ENCODE measurements at places on chromosomes 7 and 10.

- DNase-seq = no peak
These were observed 35.6 kb downstream of the C10orf90 start for GRCh38 chr10:126634911-126635310.

DNA sequence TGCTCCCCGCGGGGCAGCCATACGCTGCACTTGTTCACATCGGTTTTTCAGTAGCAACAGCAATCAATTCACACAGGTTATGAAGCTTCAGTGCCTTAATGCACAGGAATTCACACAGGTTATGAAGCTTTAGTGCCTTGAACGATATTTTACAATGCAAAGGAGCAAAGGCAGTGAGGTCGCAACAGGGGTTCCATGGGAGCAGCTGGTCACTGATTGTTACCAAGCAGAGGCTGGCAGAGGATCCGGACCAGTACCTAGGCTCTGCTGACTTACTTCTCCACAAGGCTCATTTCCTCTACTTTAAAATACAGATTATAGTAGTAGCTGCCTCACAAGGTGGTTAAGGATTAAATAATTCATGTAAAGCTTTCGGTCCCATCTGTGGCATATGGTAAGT lies 95.2 kb upstream of the ODAD2 start:
- no peak for DNase-seq

- no peak for DNase-seq
These were observed 77.2 kb downstream of the CDCA7L start for GRCh38 chr7:21868576-21868850.

GRCh38 chr10:7836571-7836970 lies 18.3 kb downstream of the TAF3 start:
- no peak for DNase-seq

DNA sequence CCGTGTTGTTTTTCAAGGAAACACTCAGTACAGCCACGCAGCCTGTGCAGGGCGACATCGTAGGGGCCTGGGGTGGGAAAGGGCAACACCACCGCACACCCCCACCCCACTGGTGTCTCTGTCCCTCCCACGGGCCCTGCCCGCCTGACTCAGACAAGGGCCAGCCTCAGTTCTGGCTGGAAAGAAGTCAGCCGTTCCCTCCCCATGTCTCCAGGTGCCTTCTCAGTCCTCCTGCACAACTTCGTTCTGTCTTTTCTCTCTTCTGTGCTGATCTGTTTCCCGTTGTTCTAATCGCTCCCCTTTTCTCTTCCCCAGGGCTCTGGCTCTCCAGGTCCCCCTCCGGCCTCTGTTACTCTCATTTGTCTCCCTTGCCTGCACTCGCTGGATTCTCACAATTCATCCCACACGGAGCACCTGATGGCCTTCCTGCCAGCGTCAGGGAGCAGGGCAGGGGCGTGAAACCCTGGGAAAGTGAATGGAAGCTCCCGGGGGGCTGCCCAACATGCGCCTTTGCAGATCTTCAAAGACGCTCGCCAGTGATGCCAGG lies 97.7 kb downstream of the WDR37 start:
- no peak for DNase-seq

DNA sequence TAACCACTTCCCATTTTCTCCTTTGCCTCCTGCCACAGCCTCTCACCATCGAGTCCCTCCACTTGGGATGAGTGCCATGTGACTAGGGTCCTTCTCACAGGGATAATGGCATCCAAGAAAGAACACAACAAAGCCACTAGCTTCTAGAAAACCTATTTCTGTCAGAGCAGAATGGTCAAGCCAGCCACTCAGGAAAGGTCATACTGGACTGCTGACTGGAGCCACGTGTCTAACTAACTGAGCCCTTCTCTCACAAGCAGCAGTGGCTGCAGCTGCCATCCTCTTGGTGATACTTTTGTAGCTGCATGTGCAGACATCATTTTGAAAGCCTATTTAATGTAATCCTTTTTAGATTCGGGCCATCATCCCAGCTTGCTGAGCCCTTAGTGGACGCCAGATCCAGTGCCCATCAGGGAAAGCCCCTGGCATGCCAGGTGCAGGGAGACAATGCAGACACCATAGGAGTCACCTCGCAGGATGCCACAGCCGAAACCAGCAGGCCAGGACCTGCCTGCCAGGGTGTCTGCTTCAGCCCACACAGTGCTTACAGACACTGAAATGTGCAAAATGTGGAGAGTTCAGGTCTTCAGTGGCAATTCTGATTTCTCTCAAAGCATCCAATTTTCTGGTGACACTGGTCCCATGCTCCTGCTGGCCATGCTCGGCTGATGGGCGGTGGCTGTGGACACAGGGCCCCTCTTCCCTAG lies 98.3 kb upstream of the DDC start:
- DNase-seq = no peak

- DNase-seq = no peak
These were observed 102.9 kb downstream of the TAX1BP1 start for GRCh38 chr7:27842851-27843250.

DNA sequence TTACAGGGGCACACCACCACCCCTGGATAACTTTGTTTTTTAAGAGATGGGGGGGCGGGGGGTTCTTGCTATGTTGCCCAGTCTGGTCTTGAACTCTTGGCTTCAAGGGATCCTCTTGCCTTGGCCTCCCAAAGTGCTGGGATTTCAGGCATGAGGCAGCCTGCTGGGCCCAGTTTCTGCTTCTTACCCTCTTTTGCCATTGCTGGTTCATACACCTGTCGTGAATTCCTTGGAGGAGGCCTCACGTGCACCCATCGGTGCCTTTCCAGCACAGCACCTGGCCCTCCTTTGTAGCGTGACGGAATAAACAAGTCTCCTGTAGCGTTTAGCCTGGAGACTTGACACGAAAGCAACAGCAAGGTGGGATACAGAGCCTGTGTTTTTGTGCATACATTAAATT lies 75.5 kb downstream of the CARD11 start:
- no peak for DNase-seq

DNA sequence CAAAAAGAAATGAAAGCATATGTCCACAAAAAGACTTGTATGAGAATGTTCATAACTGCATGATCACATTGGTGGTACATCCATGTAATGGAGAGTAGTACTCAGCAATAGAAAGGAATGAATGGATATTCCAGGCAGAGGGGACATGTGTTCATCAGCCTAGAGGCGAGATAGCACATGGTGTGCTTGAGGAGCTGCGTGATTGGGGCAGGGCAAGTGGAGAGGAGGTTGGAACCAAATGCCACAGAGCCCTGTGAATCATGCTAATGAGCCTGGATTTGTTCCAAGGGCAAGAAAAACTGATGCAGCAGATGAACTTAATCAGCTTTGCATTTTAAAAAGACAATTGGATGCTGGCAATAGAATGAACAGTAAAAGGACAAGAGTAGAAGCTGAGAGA lies 73.3 kb downstream of the C10orf90 start:
- no peak for DNase-seq

DNA sequence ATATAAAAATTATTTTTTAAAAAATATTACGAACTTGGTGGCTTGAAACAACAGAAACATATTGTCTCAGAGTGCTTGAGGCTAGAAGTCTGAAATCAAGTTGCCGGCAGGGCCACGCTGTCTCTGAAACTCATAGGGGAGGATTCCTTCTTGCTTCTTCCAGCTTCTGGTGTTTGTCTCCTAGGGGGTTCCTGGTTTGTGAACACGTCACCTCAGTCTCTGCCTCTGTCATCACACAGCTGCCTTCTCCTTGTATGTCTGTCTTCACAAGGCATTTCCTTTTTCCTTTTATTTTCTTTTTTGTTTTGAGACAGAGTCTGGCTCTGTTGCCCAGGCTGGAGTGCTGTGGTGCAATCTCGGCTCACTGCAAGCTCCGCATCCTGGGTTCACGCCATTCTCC lies 12.7 kb upstream of the SNX8 start:
- DNase-seq = no peak

GRCh38 chr10:71838264-71839211 lies 12.5 kb downstream of the PSAP start:
- DNase-seq = no peak

DNA sequence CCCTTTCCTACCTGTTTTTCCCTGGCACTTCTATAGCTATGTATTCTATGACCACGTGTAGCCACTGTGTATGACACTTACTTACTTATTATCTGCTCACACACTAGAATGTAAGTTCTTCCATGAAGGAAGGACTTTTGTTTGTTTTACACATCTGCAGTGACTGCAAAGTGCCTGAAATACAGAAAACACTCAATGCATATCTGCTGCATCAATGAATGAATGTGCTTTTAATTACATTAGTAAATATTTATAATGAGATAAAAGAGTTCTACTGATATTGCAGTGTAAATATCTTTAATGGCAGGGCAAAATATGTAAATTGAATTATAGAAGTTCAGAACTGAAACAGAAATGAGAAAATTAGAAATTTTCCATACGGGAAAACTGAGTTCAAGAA lies 43.5 kb upstream of the CDC14C start:
- DNase-seq = no peak

GRCh38 chr10:110273474-110273873 lies 31.2 kb downstream of the SMNDC1 start:
- DNase-seq = no peak

- no peak for DNase-seq
These were observed 2.0 kb downstream of the MRPL43 start for GRCh38 chr10:100985336-100985735.

- DNase-seq = no peak
These were observed 11.6 kb downstream of the RPS24 start for GRCh38 chr10:78045237-78045636.

DNA sequence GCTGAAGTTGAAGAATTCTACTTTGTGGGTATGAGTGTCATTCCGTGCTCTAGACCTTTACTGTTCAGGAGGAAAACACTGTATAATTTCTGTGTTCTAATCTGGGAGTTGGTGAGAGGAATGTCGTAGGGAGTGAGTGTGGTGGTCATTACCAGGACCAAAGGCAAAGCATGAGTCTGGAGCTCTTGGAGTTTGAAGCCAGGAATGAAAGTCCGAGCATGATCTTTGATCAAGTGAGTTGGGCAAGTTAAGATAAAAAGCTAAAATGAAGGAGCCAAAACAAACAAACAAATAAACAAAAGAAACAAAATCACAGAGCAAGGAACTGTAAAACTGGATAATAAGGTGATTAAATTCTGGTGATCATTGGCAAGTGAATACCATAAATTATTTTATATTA lies 161.4 kb downstream of the AGMO start:
- DNase-seq = no peak

DNA sequence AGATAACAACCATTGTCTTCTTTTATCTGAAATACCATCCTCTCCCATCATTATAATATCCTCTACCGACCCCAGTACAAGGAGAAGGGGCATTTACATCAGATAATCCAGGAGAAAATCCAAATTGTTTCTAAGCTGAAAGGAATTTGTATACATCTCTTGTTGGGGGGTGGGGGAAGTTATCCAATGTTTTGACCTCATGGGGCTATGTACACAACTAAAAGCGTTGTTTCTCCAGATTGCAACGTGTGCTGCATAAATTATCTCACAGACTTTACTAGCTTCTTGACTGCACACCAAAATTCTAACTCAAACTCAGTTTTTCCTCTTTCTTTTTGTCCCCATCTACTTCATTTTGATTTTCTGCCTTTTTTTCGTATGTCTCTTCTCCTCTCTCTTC lies 156.7 kb downstream of the TWIST1 start:
- no peak for DNase-seq

GRCh38 chr10:90888387-90888786 lies 16.6 kb downstream of the RPP30 start:
- DNase-seq = no peak

DNA sequence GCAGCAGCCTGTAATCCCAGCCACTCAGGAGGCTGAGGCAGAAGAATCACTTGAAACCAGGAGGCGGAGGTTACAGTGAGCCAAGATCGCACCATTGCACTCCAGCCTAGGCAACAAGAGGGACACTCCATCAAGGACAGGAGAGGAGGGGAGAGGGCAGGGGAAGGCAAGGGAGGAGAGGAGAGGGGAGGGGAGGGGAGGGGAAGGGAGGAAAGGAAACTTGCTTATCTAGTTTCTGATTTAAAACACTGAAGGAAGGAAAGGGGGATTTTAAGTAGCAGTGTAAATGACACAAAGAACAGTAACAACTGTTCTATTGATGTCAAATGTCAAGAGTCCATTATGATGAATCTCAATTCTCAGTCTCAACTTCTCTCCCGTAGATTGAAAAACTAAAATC lies 43.7 kb downstream of the SRPK2 start:
- DNase-seq = no peak

GRCh38 chr7:19988860-19989259 lies 215.4 kb upstream of the TMEM196 start:
- DNase-seq = no peak

DNA sequence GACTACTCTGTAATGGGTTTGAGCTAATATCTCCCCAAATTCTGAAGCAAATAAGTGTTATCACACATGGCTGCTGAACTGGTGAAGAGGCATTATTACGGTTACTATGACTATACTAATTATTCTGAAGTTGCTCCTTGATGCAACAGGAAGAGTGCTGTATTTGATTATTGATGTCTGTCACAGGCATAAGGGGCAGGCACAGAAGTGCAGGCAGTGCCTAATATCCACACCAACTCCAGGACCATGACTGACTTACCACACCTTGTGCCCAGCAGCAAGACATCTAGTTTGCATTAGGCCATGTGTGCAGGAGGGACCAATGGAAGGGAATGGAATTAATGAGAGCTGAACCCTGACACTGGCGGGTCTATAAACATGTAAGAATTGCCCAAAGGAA lies 62.7 kb downstream of the AMPH start:
- no peak for DNase-seq

- DNase-seq = no peak
These were observed 8.4 kb upstream of the LYZL2 start for GRCh38 chr10:30637881-30638467.

DNA sequence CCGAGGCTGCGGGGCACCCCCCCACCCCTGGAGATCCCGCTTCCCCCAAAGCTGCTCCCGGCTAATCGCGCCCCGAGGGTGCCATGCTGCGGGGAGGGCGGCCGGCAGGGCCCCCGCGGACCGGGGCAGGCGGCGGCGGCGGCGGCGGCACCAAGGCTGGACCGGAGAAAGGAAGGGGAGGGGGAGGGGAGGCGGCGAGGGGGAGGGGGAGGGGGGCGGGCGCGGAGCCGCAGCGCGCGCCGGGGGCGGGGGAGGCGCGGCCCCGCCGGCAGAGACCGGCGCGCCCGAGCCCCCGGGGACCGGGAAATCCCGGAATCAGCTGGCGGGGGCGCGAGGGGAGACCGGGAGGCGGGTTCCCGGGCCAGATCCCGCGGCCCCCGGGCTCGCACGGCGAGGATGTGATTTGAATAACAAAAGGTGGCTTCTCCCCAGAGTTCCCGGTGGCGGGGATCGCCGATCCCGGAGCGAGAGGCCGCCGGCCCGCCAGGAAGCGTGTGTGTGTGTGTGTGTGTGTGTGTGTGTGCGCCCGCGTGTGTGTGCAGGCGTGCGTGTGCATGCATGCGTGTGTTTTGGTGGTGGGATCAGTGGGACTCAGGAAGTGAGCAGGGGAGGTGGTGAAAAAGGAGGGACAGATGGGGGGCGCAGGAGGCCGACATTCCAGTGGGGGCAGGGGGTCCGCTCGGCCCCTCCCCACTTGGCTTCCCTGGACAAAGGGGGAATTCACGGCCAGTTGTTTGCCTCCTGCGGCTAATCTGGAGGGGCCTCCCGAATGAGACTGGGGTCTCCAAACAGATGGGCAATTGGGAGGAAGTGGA lies 99.5 kb downstream of the HIP1 start:
- no peak for DNase-seq

GRCh38 chr10:79084012-79084971 lies 15.5 kb downstream of the ZMIZ1 start:
- DNase-seq = no peak

- DNase-seq = no peak
These were observed 197.8 kb upstream of the IMMP2L start for GRCh38 chr7:111760043-111760442.

All from stimulated activated CD8-positive, alpha-beta memory T cell treated with anti-CD3 and anti-CD28 coated beads, Interleukin-4, amount 100 ng/mL, for 1 hour (primary cell).